Fibroblast of skin of right quadriceps (primary cell): ENCODE measurements at places on chromosomes 2 and 18.

DNA sequence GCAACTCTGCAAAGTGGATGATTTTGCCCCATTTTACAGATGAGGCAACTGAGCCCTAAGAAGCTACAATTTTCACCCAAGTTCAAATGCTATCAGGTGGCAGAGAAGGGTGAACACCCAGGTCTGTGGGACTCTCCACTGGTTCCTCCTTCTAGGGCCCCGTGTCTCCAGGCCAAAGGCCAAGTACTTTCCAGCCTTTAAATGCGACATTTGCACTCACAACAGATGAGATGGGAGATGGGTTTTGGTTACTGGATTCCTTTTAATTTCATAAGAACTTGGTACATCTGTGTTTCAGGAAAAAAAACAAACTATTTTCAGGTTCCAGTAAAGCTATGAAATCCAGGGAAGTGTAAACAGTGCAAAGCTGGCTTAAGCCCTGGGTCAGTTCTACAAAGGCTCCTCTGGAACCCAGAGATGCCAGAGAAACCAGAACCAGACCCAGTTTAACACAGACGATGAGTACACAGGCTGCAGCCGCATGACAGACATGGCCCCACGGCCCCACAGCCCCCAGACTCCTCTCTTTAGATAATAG, 361.7 kb downstream of the ANAPC1 start:
- peak; percentile 28 for DNase-seq

DNA sequence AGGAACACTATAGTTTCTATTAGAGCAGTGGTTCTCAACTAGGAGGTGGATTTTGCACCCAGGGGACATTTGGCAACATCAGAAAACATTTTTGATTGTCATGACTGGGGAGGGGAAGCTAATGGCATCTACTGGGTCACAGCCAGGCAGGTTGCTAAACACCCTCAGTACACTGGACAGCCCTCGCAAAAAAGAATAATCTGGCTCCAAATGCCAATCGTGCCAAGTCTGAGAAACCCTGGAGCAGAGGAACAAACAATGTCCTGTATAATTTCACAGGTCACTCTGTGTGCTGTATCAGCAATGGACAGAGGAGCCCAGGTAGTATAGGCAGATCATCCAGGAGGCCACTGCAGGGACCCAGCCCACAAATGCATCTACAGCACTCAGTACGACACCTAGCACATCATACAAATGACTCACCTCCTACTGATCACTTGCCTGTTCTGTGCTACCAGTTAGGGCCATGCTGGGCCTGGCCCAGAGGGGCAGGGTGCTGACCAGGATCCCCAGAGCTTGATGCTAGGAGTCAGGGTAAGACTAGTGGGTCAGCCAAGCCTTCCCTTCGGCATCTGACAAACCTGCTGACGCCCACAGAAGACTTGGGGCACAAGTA, 37.6 kb downstream of the SFXN5 start:
- no peak for DNase-seq

- DNase-seq = no peak
These were observed 280.5 kb upstream of the PIK3C3 start for GRCh38 chr18:41674506-41674905.

DNA sequence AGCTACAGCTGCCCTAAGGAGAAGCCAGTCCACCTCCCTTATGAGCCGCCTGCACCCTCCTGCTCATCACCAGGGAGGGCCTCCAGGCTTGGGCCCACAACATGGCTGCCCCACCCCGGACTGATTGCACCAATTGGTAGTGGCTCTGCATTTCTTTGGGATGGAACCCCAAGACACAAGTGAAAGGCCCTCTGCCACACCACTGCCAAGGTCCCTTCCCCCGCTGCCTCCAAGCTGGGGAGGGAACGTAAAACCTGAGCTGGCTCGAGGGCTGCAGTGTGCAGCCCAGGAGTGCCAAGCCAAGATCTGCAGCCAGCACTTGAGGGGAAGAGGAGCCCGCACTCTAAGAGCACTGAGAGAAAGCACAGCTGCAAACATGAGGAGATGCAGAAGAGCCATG, 97.3 kb downstream of the EFEMP1 start:
- no peak for DNase-seq

DNA sequence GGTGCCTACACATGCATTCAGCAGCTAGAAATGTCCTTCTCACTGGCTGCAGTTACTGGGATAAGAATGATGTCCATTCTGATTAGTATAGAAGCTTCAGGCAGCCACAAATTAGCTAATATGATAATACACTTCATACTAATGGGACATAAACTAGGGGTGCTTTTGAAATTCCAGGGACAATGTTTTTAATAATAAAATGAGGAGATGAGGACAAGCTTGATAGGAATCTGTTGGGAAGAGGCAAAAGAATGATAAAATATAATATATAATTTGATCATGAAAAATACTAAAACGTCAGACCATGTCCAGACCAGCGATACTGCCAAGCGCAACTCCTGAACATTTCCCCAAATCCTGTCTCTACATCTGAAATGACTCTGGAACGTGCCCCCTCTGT, 157.1 kb downstream of the RIT2 start:
- DNase-seq = no peak
